ENCODE measurements at places on chromosomes 2 and 18.

DNA sequence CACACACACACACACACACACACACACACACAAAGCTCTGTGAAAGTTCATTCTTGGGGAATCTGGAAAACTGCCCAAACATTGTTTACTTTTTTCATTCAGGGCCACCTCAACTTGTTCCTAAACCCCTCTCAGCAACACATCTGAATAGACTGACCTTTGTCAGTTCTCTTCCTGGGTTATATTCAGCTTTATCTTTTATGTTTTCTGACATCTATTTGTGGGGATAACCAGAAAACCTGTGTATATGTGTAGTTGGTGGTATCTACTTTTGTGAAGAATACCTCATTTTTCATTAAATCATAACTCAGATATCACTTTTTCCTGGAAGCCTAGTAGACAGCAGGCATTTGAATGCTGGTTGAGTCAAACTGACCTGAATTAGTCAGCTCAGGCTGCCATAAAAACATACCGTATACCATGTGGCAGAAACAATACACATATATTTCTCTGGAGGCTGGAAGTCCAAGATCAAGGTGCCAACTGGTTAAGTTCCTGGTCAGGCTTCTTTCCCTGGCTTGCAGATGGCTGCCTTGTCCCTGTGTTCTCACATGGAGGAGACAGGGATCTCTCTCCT is 11.0 kb upstream of the RNF144A start:
- no peak for DNase-seq

GRCh38 chr2:9250498-9251153 is 44.0 kb downstream of the ASAP2 start:
- DNase-seq: no peak

GRCh38 chr2:207219081-207219630 is 53.4 kb upstream of the KLF7 start:
- no peak for DNase-seq

DNA sequence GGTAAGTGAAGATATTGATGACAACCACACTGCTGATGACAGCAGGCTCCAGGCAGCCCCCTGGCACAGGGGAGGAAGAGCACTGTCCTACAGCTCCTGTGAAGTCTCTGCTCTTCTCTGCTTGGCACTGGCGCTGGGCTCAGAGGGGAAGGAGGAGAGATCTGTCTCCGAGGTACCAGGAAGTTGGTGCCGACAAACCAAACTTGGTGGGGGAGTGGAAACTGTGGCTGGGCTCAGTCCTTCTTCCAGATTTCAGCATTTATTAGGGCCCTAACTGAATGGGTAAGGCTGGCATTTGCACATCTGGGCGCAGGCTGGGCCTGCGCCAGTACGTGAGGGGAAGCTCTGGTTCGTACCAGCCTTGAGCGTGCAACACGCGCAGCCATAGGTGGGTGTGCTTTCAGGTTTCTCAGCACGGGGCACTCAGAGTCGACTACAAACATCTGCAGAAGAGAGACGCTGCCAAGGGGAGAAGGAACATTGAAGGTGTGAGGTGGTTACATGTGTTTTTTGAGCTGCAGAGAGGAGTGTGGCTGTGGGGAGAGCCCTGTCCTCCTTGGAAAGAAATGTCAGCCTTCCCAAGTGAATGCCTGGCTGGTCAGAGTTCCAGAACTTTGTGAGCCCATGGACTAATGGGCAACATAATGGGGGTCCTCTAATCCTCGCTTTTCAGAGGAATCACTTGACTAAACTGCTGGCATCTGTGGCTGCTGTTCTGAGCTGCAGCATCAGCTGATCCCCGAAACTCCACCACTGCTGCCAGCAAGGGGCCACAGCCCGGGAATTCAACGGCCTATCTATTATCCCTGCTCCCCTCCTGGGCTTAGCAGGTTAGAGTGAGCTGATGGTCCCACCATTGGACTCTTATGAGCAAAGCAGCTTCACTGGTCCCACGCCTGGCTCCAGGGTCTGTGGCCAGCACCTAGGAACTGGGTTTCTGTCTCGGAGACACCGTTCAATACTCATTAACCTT is 55.2 kb upstream of the SEMA4C start:
- no peak for DNase-seq

DNA sequence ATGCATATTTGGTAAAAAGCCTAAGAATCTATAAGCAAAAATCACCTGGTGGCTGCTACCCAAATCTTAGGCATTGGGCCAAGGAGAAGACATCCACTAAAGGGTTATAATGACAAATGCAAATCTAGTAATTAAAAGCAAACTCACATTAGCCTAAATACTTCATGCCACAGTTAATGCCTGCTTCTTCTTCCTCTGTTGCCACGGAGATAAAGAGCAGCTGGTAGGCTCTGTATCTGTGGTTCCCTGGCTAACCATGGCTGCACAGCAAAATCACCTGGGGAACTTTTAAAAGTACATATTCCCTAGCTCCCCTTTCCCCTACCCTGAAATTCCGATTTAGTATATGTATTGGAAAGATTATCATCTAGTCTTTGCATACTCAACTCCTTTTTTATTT is 114.3 kb downstream of the LNPK start:
- no peak for DNase-seq

DNA sequence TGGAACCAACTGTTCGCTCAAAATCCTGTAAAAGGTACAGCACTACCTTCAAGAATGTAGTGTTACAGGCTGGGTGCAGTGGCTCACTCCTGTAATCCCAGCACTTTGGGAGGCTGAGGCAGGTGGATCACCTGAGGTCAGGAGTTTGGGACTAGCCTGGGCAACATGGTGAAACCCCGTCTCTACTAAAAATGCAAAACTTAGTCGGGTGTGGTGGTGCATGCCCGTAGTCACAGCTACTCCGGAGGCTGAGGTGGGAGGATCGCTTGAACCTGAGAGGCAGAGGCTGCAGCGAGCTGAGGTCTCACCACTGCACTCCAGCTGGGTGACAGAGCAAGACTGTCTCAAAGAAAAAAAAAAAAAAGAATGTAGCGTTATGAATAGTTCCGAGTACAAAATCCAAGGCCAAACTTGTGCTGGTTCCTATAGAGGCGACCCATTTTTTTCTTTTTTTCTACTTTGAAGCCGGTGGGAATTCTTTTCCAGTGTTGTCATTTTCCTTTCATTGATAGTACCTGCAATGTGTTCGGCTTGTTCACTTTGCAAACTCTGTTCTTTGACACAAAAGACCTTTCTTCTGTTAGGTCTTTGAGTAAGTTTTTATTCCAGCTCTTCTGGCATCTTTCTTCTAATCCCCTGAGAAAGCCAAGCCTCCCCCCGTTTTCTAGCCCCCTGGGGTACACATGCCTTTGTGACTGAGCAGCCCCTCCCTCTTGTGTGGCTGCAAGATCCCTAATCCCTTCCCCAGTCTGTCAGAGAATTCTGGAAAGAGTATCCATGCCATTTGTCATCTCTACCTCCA is 25.1 kb downstream of the INPP5D start:
- DNase-seq: no peak

DNA sequence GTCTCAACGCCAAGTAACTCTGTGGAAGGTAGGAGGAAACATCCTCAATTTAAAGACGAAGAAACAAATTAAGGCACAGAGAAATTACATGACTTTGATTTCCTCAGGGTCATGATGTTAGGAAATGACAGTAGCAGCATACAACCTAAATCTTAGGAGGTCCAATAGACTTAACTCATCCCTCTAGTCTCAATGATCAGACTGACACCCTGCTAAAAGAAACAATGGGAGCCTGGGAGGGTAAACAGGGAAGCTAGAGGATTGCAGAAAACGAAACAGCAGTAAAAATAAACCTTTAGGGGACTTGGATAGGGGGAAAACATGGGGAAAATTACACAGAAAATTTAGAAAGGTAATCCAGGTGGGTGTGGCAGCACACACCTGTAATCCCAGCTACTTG is 56.0 kb downstream of the ROCK2 start:
- DNase-seq: no peak

GRCh38 chr2:239882331-239882732 is 142.8 kb downstream of the NDUFA10 start:
- DNase-seq: no peak

DNA sequence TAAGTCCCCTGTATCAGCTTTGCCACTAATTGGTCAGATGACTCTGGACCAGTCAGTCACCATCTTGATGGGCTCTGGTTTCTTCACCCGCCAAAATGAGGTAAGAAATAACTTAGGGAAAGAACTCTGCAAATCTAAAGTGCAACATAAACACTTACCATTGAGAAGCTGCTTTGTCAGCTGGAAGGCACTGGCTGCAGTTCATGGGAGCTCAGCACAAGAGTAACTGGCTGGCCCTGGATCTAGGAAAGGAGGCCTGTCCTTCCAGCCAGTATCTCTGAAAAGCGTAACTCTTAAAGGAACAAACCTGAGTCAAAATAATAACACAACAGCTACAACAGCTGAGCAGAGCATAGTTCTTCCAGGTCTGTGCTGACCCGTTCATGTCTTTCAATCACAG is 123.9 kb downstream of the CACNB4 start:
- DNase-seq: no peak

DNA sequence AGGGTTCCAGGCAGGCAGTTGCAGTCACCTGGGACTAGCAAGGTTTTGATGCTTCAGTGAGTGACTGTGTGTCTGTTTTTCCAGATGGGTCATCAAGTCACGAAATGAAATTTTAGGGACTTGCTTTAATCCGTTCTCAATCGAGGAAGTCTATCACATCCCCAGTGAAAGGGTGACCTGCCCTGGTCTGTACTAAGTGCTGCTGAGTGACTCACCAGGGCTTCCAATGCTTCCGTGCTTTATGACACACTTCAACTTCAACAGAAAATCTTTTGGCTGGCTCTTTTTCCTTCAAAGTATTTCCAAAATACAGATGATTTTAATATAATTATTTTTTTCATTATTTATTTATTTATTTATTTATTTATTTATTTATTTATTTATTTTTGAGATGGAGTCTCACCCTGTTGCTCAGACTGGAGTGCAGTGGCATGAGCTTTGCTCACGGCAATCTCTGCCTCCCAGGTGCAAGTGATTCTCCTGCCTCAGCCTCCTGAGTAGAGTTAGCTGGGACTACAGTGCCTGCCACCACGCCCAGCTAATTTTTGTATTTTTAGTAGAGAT is 18.4 kb downstream of the TFCP2L1 start:
- no peak for DNase-seq

GRCh38 chr2:78431241-78431640 is 594.3 kb upstream of the REG3G start:
- DNase-seq: no peak

GRCh38 chr2:33409417-33409955 is 67.0 kb upstream of the RASGRP3 start:
- DNase-seq: no peak

GRCh38 chr2:10658914-10659257 is 30.9 kb downstream of the NOL10 start:
- DNase-seq: no peak

- DNase-seq: no peak
Observed at GRCh38 chr2:70655786-70656185, 102.2 kb upstream of the TGFA start.

- DNase-seq: no peak
Observed at GRCh38 chr2:219733746-219734145, 106.3 kb downstream of the SLC4A3 start.

GRCh38 chr2:11692966-11693521 is 23.0 kb upstream of the NTSR2 start:
- no peak for DNase-seq

DNA sequence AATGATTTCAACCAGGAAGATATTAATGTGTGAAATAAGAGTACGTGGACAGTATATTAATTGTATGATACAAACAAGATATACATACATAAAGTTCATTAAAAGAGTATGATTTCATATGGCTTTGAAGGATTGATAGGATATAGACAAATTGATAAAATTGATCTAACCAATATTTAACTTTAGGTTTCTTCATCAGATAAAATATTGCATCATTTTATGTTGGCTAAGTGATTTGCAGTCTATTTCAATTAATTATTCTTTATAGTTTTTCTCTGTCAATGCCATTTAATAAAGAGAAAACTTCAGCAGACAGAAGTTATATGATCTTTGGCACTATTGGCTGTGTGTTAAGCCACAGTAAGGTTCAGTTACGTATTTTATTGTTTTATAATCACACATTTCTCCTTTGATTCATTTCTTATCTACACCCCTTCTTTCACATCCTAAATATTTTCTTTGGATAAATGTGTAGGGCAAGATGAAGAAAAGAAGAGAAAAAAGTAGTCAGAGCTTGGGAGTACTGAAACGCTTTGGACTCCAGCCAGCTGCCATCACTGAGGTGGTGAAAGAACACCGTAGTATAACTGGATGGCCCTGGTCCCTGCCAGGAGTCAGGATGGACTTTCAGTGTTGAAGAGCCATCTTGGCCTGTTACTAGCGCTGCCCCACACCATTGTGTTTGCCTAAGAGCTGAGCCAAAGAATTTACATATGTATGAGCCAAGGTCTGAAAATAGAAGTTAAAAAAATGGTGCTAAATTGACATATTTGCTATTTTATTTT is 9.8 kb upstream of the CPS1 start:
- no peak for DNase-seq

- DNase-seq: no peak
Observed at GRCh38 chr2:71822463-71822862, 325.2 kb downstream of the CYP26B1 start.

DNA sequence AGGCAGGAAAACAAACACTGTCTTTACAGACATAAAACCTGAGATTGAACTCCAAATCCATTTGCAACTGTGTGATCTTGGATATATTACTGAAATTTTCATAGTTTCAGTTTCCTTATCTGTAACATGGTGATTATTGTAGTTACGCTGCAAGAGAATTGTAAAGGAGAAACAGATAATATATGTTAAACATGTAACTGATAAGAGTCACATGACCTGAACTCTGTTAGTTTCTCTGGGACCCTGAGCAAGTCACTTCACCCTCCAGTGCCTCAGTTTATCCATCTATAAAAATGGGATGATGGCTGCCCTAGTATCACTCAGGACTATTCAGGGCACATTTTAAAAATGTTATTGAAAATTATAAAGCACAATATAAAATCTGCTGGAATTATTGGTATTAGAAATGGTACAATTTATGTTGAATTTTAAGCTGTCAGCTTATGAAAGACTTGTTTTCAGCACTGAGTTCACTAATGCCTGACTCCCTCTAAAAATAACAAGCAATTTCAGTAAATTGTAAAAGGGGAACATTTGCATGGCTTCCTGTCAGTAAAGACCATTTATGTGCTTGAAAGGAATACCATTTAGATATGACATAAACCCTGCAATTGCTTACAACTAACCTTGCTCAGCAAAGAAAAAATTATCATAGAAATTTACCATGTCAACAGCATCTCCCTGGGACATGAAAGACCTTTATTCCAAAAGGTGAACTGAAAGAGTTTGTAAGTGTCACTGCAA is 393.5 kb downstream of the RAD51AP2 start:
- DNase-seq: no peak

- no peak for DNase-seq
Observed at GRCh38 chr2:134862069-134862468, 23.7 kb downstream of the ACMSD start.

Measured in cortex of kidney (tissue), 1 donor.